Activated T-helper 2 cell treated with anti-CD3 and anti-CD28 coated beads, Interferon-gamma antibody, Interleukin-2, Interleukin-4, amounts not matched to agents 10 μg/mL and 5 μg/mL and 100 μg/mL, durations not matched to agents 14 hours and 24 hours and 36 hours (primary cell): ENCODE measurements at places on chromosomes 1 and 21.
A peak's percentile ranks its signal among the peaks of the same experiment; 100 is the strongest.

DNA sequence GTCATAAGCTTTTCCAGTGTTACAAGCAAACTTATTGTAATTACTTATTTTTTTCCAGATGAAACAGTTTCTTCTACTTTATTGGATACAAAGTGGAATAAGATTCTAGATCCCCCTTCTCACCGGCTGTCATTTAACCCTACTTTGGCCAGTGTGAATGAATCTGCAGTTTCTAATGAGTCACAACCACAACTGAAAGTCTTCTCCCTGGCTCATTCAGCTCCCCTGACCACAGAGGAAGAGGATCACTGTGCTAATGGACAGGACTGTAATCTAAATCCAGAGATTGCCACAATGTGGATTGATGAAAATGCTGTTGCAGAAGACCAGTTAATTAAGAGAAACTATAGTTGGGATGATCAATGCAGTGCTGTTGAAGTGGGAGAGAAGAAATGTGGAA is 95.5 kb downstream of the ZFYVE9 start:
- no peak for DNase-seq

DNA sequence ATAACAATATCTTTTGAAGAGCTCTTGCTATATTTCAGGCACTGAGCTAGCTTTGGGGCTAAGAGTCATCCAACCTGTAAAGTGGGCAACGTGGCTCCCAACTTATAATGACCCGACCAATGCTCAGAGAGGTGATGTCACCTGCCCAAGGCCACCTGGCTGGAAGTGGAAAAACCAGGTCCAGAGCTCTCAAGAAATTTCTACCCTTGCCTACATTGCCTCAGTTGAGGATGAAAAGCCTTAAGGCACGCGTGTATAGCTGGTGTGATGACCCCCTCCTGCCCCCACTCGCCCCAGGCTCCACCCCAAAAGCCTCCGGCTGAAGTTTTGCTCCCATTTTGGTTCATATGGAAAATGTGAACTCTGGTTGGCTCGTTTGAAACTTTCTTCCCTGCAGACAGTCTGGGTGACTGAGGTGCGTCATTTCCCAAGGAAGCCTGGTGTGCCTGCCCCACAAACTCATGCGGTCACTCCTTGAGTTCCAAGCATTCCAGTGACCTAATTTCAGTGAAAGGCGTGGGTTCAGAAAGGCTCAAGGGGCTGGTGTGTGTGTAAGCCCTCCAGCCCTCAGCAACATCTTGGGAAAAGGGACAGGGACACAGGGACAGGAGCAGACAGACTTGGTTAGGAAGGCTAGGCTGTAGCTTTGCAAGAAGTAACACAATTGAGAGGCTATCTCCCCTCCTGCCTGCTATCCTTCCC is 20.5 kb downstream of the HTR1D start:
- no peak for DNase-seq

GRCh38 chr1:197787056-197787455 is 11.8 kb upstream of the DENND1B start:
- no peak for DNase-seq

GRCh38 chr1:93346421-93346993 is 800 bp downstream of the DR1 start:
- peak; percentile 34 for DNase-seq

GRCh38 chr1:56578138-56578962 is 1.0 kb downstream of the PLPP3 start:
- DNase-seq, result no peak

GRCh38 chr1:53951697-53952096 is 5.5 kb downstream of the LRRC42 start:
- DNase-seq, result no peak

DNA sequence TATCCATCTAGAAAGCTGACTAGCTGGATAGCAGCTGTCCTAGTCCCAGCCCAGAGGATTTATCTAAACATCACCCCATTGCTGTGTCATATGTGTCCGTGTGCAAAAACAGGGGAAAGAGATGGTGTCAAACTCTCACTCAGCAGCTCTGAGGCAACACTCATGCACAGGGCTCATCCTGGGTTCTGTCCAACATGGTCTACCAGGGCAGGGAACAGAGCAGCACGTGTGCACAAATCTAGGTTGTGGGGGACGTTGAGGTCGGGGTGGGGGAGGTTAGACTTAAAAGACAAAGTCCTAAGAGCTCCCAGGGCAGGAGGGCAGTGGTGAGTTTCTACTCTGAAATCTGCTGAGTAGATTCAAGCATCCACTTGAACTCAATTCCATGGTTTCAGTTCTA is 16.2 kb downstream of the PI4KB start:
- no peak for DNase-seq

GRCh38 chr1:54439550-54440223 is 33.5 kb upstream of the SSBP3 start:
- no peak for DNase-seq

- DNase-seq, result no peak
Measured at GRCh38 chr1:100361511-100362089, 9.3 kb downstream of the CDC14A start.

- no peak for DNase-seq
Measured at GRCh38 chr1:153344718-153345025, 4.0 kb downstream of the PGLYRP4 start.

GRCh38 chr1:17545356-17545755 is 5.9 kb downstream of the ARHGEF10L start:
- DNase-seq, result no peak

GRCh38 chr1:157399984-157400382 is 152.3 kb downstream of the FCRL5 start:
- DNase-seq, result no peak

DNA sequence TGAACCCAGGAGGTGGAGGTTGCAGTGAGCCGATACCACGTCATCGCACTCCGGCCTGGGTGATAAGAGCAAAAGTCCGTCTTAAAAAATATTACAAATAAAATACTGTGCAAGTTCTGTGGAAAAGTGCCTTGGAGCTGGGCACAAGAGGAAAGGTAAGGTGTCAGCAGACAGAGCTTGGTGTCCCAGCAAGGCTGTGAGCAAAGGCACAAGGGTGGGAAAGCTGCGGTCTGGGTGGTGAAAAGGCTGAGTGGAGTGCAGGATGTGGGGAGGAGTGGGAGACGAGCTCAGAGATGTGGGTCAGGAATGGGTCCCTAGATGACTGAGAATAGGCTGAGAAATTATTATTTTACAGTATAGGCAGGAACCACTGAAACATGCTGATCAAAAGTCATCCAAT is 150.6 kb downstream of the RHOU start:
- no peak for DNase-seq

DNA sequence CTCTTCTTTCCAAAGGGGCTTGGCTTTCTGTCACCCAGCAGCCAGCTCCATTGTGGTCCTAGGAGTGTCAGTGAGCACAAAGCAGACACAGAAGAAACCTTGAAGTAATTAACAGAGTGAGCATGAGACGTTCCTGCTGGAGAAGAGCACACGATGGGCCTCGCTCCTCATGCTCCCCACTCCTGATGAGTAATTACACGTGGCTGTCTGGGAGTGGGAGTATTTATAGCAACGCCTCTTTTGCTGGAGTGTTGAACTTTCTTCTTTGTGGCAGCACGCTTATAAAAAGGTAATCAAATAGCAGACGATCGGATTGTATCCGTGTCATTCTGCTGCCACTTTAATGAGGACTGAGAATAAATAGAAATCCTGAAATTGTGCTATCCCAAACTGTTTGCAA is 185.8 kb downstream of the CAMTA1 start:
- no peak for DNase-seq

- DNase-seq, result no peak
Measured at GRCh38 chr1:10980094-10980577, 32.3 kb upstream of the TARDBP start.
